KG1 (cell line): ENCODE measurements at places on chromosomes 5 and 9.

GRCh38 chr9:19493876-19494275, 85.1 kb downstream of the ACER2 start:
- no peak for DNase-seq

- no peak for DNase-seq
These were observed 315.3 kb upstream of the RPS23 start for GRCh38 chr5:82593481-82593880.

DNA sequence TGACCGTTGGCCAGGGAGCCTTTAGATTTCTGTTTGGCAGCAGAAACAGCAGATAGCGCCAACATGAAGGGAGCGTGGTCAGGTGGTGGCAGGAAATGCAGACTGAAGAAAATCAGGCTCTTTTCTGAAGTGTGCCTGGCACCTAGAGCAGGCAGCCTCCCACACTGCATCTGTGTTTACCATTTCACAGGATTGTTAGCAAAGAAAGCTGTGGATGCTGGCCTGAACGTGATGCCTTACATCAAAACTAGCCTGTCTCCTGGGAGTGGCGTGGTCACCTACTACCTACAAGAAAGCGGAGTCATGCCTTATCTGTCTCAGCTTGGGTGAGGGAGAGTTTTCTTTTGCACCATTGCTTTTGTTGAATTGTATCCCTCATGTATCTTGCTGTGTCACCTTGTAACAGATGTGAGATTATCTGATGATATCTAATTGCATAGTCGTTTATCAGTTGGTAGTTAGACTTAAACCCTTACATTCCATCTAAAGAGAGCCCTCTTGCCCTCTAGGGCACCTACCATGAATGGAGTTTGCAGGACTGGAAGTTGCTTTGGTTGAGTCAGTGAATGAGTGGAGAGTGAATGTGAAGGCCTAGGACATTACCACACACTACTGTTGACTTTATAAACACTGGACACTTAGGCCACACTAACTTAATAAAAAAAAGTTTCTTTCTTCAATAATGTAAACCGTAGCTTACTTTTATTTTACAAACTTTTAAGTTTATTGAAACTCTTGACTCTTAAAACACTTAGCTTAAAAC, 42.8 kb downstream of the ACO1 start:
- DNase-seq = no peak

DNA sequence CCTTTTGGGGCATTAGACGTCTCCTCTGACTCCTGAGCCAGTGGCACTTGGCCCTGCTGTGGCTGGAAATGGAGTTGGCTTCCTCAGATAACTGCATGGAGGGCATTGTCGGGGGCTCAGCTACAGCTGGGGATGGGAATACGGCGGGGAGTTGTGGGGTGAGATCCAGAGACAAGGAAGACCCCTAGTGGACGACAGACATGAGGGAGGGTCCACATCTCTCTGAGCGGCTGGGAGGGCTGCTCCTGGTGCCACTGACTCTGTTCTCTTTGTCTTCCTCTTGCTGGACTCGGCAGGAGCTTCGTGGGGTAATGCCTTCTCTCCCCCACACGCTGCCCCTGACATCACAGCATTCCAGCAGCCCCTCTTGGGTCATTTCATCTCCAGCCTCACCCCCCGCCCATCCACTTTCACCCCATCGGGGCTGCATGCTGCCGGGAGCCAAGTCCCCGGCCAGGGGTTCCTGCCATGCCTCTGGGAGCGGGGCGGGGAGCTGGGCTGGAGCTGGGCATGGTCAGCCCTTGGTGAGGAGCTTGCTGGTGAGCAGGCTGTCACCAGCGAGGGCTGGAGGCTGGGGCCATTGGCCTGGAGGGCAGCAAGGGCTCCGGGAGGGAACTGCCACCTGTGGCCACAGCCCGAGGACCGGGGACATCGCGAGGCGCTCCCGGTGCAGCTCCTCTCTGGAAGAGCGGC, 172.3 kb downstream of the CACNA1B start:
- DNase-seq = no peak

DNA sequence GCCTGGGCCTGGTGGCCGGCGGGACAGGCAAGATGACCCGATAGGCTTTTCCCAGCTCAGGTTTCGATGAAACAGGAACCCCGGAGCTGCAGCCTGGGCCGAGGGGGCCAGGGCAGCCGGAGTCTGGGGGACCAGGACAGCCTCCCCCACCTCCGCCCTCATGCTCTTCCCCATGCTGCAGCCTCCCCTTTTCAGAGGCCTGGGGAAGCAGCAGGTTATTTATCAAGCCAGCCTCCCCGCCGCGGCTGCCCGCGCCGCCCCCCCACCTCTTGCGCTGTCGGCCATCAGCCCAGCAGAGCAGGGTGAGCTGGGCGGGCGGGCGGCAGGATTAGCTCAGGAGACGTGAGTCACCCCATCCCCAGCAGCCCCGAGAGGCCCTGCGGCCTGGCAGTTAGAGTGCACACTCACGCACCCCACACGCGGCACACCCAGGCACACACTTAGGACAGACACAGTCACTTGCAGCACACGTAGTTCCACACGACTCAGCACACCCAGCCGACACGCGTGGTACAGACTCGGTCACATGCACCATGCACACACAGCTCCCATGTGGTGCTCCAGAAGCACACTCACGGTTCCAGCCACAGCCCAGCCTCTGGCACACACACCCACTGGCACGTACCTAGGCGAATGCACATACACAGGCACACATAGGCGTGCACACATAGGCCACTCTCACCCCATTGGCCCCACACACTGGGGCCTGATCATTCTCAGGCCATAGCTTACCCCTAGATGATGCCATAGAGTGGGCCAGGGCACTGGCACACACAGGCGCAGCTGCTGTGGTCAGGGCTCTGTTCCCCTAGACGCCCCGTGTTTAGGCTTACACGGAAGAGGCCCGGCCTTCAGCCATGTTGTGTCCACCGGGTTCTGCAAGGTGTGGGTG, 13.0 kb downstream of the CXXC5 start:
- no peak for DNase-seq

DNA sequence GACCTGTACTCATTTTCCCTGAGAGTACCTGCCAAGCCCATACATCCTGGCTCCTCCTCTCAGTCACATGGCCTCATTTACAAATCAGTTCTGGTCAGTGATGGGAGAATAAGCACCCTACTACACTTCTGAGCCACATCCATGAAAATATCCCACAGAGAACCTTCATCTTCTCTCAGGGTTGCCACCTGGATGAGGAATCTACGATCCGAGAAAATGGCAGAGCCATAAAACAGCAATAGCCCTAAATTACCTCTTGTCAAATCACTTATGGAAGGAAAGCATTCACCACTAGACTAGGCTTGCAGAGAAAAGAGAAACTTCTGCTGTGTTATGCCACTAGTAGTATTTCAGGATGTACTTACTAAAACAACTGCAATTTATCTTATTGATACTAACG, 324.8 kb downstream of the BNC2 start:
- no peak for DNase-seq

GRCh38 chr9:16043756-16044578, 491.1 kb downstream of the CCDC171 start:
- DNase-seq = no peak

DNA sequence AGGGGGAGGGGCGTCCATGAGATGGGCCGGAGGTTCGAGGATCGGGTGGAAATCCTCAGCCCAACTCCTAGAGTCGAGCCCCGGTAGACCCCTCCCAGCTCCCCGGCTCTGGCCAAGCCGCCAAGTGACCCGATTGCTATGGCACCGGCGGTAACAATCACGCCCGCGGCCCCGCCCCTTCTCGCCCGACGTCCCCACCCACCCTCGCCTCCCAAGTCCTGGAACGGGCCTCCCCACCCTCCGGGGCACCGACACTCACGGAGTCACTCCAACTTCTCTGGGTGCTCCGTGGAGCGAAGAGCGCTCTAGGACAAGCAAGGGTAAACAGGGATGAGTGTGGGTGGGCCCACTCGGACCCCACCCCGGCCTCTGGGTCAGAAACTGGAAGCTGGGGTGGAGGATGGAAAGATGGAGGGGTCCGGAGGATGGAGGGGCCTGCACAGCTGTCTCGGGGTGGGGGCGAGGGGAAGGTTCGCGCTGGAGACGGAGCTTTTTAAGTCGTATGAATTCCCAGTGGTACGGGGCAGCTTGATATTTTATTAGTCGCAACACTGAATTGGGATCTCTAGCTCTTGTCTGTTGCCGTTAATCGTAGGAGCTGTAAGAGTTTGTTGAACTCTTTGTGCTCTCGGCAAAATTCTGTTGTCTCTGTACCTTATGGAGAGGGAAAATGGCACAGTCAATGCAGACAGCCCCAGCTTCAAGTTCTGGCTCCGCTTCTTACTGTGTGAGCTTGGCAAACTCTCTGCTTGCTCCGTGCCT, at the start of gene SPACA9:
Gene SPACA9 (plus strand): TSS at position 204 of the 762 bp plus-strand sequence. CDS start 5,050 bp downstream, outside the sequence.
- DNase-seq = no peak

DNA sequence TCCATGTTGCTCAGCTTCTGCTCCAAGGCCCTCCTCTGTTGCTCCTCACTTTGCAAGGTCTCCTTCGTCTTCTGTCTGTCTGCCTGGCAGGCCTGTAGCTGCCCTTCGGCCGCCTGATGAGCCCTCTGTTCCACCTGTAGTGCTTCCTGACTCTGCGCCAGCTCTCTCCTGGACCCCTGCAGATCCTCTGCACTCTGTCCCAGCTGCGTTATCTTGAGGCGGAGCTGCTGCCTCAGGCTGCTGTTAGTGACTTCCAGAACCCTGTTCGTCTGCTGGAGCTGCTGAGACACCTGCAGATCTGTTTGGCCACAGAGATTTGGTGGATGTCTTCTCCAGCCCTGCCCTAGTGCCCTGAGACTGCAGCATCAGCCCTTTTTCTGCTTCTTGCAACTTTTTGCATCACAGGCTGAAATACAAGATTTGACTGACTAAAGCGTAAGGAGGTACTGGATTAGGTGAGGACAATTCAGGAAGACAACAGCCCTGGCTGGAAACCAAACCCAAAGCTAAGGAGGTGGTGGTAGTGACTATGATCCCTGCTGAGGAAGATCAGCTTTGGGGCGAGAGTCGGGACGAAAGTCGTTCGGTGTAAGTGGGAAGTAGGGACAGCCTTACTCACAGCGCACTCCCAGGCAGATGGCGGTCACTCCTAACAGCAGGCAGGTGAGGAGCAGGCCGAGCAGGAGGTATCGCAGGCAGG, 2.1 kb downstream of the CD72 start:
- DNase-seq = no peak

DNA sequence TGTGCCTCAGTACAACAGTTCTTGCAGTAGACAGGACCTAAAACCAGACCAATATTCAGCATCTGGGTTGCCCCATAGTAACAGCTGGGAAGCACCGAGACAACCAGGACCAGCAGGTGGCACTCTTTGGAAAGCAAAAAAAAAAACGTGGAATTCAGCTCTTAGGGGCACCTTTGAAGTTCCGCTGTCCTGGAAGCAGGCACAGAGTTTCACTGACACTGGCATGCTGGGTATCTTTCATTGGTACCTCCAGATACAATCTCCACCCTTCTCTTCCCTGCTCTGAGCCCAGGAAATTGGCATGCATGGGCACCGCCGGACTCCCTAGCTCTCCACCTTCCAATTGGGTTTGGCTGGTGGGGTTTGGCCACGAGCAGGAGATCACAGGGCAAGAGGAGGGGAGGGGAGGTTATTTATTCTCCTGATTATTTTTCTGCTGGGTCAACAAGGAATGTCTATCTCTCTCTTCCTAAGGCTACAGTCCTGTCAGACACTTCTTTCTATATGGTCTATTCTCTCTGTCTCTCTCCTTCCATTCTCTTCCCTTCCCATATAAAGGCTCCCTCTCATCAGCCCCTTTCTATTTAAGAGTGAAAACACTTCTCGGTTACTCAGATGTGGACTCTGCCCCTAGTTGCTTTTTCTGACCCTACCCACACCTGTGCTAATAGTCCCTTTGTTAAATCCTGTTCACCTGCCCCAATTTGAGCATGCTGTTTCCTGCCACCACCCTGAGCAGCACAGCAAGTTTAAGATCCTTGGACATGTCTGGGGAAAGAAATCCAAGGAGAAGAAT, 1.9 kb upstream of the IDNK start:
- DNase-seq = no peak

GRCh38 chr9:97419309-97419867, 7.5 kb downstream of the TDRD7 start:
- DNase-seq = no peak

DNA sequence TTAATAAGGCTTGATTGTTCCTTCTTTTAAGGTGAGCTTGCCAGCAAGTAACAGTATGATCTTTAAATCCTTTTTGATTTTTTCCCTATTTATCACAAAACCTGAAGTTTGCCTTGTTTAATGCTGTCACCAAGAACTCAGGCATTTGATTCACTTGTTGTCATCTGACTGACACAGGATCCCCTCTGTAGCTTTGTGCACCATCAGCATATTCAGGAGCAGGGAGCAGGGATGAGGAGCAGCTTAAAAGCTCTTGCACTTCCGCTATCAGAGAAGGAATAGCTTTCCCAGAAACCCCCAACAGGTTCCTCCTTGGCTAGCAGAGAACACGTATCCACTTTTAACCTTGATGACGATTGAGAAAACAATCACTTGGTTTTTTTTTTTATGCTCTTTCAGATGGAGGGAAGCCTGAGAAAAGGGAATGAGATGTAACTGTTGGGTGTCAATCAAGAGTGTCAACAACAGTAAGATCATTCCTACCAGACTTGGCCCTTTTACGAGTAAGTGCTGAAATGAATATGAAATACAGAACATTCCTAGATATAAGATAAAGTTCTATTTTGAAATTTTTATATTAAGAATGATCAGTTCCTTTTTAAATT, 433.1 kb upstream of the CDH18 start:
- no peak for DNase-seq

- no peak for DNase-seq
These were observed 549.1 kb downstream of the MTRR start for GRCh38 chr5:8418049-8418426.

DNA sequence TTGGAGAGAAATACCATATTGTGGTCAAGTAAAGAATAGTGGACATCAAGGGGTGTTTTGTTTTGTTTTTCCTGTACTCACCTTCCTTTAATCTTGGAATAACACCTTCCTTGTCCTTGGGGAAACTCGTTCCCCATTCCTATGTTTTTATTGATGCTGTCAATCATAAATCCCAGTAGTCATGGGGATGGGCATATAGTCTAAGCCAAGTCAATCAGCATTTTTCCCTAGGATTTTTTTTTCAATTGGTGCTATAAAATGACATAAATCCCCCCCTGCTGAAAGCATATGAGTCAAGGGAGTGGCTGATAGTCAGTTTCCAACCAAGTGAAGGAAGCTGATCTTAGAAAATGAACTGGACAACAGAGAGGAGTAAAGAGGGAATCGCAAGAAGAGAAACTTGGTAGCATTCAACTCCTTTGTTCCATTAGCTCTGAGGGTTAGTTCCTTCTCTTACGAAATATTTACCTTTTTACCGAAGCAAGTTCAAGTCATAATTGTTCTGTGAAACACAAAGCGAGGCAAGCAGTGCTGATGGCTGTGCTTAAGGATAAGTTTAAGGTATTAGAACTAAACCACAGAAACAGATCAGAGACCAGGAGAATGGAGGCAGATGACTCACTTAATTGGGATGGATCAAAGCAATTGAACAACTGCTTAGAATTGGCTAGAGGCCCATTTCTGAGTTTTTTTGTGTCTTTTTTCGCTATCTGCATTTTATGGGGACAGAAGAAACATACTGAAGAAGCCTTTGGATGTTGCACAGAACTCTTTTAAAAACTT, 218.6 kb downstream of the SEMA6A start:
- DNase-seq = no peak

GRCh38 chr9:83406921-83407320, 131.3 kb downstream of the FRMD3 start:
- DNase-seq = no peak

- DNase-seq = no peak
These were observed 92.4 kb upstream of the CPLX2 start for GRCh38 chr5:175778951-175779503.

GRCh38 chr5:65355301-65355700, 126.4 kb downstream of the ADAMTS6 start:
- DNase-seq = no peak
